Fibroblast of skin of right quadriceps (primary cell): ENCODE measurements at places on chromosomes 5 and 9.

- peak; percentile 93 for DNase-seq
Observed at GRCh38 chr9:130128733-130129431, 43.3 kb upstream of the NCS1 start.

GRCh38 chr9:3321186-3321585 is 204.6 kb downstream of the RFX3 start:
- no peak for DNase-seq

- peak; percentile 34 for DNase-seq
Observed at GRCh38 chr5:140109759-140110645, 3.9 kb upstream of the PURA start.

DNA sequence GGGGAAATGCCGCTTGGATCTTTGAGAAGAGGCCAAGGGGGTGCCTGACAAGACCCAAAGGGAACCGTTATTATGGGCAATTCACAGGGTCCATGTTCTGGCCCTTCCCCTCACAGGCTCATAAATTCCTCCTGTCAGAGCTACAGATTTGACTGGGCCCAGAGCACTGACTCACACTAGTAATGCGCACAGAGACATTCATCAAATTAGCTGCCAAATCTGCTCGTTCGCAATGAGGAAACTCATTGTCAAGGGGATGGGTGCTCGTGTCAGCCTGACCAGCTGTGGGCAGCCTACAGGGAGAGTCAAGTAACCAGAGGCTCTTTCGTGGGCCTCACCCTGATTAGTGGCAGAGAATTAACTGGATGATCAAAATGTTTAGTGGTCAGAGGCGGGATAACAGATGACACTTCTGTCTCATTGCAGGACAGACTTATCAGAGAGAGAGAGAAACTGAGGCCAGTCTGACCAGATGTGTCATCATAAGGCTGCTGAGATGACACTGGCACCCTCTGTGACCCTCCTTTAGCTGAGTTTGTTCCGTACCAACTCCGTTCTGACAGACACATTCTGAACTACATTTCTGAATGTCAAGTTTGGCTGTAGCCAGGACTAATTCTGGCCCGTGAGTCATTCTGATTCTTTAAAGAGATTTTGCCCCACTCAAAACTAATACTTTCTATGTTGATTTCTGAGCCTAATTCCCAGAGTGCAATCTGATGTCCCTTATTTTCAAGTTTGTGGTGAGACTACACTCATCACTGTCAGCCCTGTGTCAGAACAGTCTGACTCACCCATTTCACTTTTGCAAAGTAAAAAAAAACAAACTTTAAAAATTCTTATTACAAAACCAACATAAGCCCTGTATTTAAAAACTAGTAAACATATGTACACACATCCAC is 377.1 kb downstream of the ACTL7B start:
- peak; percentile 90 for DNase-seq

DNA sequence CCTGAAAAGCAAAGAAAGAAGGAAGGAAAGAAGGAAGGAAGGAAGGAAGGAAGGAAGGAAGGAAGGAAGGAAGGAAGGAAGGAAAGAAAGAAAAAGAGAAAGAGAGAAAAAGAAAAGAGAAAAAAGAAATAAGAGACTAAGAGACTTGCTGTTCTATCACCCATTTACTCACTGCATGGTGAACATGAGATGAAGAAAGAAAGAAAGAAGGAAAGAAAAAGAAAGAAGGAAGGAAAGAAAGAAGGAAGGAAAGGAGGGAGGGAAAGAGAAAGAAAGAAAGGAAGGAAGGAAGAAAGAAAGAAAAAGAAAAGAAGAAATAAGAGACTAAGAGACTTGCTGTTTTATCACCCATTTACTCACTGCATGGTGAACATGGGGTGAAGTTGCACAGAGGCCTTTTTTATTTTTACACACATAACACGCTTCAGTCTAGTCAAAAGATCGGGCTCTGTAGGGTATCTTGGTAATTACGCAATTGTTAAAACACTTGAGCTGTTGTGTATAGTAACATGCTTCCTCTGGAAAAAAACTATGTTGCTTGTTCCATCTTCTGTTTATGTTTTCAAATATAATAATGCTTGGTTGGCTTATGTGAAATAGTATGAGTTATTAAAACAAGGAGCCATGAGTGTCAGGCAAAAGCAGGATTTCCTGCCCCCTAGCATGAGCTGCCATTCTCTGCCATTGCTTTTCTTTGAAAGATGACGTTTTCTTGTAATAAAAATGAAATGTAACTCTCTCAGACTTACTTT is 119.3 kb upstream of the ZNF608 start:
- no peak for DNase-seq

DNA sequence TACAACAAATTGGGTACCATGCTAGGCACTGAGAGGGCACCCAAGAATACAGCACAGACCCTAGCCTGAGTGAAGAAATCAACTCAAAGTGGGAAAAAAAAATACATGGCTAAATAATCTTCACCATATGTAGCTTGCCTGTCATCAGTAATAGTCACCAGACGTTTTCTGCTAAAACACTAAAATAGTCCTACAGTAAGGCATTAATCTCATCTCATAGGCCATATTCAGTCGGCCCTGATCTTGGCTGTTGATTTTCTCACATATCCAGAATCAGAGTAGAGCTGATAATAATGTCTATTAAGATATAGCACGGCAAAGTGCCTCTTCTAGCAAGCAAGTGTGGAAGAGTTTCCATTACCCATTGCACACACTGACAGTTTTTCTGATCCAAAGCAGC is 322.1 kb upstream of the SLC30A5 start:
- no peak for DNase-seq

DNA sequence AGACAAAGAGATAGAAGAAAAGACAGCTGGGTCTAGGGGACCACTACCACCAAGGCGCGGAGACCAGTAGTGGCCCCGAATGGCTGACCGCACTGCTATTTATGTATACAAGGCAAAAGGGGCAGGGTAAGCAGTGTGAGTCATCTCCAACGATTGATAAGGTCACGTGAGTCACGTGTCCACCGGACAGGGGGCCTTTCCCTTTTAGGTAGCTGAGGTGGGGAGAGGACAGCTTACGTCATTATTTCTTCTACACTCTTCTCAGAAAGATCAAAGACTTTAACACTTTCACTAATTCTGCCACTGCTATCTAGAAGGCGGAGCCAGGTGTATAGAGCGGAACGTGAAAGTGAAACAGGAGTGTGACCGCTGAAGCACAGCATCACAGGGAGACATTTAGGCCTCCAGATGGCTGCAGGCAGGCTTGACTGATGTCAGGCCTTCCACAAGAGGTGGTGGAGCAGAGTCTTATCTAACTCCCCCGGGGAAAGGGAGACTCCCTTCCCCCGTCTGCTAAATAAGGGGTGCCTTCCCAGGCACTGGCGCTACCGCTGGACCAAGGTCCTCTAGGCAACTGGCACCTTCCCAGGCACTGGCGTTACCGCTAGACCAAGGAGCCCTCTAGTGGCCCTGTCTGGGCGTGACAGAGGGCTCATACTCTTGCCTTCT is 6.1 kb upstream of the PRR16 start:
- peak; percentile 53 for DNase-seq

- peak; percentile 9 for DNase-seq
Observed at GRCh38 chr9:70832492-70832891, 288.9 kb downstream of the TRPM3 start.

GRCh38 chr9:123562844-123563346 is 206.9 kb downstream of the CRB2 start:
- peak; percentile 94 for DNase-seq

DNA sequence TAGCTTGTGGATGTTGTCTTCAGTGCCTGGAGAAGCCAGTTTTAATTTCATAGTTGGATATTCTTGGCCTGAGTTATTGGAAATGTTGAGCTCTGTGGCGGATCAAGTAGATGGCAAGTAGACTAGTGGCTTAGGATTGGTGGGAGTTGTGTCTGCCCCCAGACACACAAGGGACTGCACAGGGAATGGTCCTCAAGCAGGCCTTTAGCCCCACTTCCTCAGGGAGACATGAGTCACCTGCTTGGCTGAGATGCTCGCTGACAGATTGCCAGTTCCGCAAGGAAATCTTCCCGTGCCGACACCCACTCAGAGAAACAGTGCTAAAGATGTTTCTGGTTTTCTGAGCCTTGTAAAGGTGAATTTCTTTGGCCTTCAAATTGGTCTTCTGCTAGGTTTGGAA is 18.8 kb upstream of the CATSPER3 start:
- peak; percentile 43 for DNase-seq

DNA sequence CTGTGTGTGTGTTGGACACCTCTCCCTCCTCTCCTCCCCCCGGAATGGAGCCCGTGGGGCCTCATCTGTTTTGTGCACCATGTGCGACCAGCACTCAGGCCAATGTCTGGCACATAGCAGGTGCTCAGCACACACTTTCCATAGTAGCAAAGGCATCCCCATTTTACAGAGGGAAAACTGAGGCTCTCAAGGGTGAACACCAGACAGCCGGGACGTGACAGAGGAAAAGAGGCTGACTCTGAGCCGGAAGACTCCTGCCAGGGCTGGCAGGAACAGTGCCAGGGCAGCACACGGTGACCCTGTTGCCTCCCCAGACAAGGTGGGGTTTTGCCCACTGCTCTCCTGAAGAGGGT is 1.8 kb upstream of the AGPAT2 start:
- no peak for DNase-seq

- peak; percentile 35 for DNase-seq
Observed at GRCh38 chr9:83030391-83031107, 32.4 kb downstream of the RASEF start.

- no peak for DNase-seq
Observed at GRCh38 chr9:105357937-105358336, 89.9 kb upstream of the FSD1L start.

DNA sequence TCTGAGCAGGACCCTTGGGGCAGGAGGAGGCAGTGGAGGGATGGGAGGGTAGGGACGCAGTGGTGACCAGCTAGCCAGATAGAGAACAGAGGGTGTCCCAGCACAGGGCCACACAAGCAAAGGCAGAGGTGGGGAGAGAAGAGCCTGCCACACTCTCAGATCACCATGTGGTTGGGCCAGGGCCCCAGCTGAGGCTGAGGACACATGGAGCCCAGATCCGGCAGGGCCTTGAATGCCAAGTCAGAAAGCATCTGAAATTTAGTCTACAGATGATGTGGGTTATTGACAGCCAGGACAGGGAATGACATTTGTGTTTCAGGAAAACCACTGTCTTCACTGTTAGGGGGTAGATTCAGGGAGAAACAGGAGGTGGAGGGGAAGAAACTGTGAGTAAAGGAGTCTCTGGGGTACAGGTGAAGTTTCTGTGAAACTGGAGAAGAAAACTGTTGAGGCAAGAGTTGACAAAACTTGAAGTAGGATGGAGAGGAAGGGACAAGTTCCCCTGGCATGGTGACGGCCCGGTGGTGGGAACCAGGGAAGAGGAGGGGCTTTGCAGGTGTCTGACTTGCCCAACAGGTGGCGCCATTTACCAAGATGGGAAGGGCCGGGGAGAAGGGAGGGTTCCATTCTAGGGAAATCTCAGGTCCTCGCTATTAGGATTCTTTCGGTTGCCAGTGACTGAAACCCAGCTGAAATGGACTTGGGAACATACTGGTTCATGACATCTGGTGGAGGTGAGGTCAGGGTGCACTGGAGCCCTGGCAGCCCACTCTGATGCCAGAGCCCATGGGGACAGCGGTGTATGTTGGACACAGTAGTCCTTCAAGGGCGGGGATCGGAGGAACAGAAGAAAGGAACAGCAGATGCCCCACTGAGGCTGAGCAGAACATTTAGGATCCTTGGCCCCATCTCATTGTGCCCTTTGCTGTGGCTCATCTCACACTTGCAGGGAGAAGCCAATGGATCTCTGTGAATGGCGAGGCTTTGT is 100.1 kb downstream of the KCNIP1 start:
- peak; percentile 25 for DNase-seq

GRCh38 chr5:174251305-174252000 is 205.9 kb downstream of the NSG2 start:
- no peak for DNase-seq

- DNase-seq, result no peak
Observed at GRCh38 chr5:43675357-43675756, 72.4 kb downstream of the NNT start.

DNA sequence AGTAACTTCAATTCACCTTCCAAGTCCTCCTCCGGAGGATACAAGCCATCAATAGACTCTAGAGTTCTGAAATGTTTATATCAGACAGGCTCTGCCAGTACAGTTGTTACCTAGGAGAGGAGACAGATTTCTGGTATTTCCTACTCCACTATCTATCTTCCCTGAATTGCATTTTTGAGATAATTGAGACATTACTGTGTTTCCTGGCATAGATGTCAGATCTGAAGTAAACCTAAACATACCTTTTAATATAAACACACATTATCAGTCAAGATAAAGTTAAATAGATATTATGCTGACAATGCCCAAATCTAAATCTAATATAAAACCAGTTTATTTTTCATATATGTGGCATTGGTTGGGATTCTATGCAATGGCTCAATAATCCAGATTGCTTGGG is 8.2 kb upstream of the TYRP1 start:
- peak; percentile 33 for DNase-seq

GRCh38 chr9:26904070-26904469 is 11.5 kb upstream of the CAAP1 start:
- DNase-seq, result no peak

DNA sequence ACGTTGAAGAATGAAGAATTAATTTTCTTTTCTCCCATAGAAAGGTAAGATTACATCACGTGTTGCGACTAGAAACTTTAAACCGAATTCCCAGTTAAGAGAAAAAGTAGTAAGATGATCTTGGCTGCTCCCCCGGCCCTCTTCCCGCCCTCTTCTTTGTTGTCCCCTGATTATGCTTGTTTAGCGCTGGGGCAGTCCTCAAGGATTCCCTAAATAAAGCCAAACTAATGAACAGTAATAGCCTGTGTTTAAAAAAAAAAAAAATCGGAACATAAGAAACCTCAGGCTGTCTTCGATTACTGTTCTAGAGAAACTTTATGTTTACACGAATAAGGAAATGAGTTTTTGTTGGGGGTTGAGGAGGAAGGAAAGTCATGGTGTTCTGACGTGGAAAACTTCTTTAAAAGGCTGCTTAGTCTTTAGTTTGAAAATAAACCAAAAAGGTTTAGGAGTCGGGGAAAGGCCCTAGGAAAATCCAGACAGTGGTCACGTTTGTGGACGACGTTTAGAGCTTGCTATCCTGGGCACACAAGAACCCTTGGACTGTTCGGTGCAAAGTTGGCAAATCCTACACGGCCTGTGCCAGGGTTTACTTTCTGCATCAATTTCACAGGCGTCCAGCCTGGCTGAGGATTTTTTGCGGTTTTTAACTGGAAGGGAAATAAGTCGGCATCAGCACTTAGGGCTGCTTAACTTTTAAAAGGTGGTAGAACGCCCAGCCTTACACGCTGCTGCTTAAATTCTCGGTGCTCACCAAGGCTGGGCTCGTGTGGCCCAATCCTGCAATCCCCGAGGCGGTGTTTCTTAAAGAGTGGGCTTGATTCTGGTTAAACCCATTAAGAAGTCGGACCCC is 1.1 kb upstream of the MAT2B start:
- DNase-seq, result peak; percentile 59
